Memory B cell (primary cell): ENCODE measurements at places on chromosomes 2 and 18.
A peak's percentile ranks its signal among the peaks of the same experiment; 100 is the strongest.

DNA sequence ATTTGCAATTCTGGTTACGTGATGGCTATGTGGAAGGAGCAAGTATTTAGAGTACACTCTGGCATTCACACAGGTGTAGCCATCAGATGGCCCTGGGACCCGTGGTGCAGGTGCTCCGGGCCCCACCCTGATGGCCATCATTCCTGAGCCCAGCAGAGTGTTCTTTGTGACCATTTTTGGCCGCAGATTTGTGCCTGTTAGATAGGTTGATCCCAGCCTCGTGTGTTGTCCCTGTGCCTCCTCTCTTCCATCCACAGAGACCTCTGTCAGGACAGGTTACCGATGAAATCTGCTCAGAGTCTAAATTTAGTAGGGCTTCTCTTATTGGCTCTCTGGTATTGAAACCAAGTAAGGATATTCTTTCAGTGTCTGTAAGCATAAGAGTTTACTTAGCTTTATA, 33.9 kb downstream of the MAPRE2 start:
- no peak for DNase-seq

GRCh38 chr18:68848242-68848641, 50.4 kb downstream of the CCDC102B start:
- no peak for DNase-seq

DNA sequence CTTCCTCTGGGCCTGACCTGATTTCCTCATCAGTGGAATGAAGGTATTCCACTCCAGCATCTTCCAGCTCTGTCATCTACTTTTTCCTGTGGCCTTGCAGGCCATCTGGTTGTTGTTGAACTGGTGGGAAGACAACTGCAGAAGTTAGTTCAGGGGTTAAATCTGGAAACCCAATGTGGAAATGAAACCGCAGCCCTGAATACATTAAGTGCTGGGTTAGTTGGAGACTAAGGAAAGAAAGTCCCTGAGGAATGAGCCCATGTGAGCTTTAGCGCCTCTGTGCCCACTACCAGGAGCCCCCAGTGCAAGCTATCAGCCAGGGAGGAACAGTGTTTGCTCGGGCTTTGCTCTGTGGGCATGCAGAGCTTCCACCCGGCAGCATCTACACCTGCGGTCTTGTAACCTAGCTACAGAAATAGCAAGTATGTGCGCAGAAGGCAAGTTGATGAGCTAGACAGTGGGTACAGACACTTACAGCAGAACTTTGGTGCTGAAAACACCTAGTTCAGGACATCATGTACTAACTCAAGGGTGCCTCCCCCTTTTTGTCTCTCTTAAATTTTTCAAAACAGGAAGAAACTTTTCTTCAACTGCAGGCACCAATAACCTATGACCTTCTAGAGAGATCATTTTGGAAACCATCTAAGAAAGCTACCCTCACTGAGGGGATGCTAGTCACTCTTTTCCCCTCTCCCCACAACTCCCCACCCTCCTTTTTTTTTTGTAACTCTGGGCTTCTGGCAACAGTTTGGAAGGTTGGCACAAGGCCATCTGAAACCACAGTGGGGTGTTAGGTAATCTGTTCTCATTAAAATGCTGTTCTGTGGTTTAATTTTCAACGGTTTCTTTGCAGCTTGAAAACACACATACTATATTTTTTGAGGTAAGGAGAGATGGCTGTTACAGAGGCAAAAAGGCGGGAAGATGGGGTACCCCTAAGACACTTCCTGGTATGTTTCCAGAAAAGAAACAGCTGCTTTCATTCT, 18.3 kb upstream of the CXCR4 start:
- peak; percentile 71 for DNase-seq

GRCh38 chr2:31191931-31192330, 25.4 kb downstream of the CAPN14 start:
- no peak for DNase-seq

GRCh38 chr18:47752796-47753645, 177.4 kb downstream of the SMAD2 start:
- DNase-seq, result no peak

GRCh38 chr2:235779444-235779896, 285.6 kb downstream of the AGAP1 start:
- DNase-seq, result peak; percentile 30

- no peak for DNase-seq
These were observed 28.0 kb downstream of the UBE2E3 start for GRCh38 chr2:181008407-181008806.

DNA sequence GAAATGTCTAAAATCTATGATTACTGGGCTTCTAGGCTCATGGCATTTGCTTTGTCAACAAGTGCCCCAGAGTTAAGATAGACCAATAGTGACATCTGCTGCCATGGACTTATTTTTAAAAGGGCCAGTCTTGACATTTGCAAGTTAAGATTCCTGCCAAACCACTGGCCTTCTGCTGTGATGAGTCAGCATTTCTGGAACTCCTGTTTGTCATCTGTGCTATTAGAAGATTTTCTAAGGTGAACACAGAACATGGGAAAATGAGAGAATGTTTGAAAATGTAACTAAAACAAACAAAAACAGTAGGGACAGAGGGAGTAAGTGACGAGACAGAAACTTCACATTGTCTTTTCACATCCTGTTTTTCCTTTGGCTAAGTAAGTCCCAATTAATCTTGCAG, 93.7 kb upstream of the WDR75 start:
- DNase-seq, result no peak

GRCh38 chr2:227383686-227384085, 4.1 kb downstream of the SCYGR1 start:
- DNase-seq, result no peak

DNA sequence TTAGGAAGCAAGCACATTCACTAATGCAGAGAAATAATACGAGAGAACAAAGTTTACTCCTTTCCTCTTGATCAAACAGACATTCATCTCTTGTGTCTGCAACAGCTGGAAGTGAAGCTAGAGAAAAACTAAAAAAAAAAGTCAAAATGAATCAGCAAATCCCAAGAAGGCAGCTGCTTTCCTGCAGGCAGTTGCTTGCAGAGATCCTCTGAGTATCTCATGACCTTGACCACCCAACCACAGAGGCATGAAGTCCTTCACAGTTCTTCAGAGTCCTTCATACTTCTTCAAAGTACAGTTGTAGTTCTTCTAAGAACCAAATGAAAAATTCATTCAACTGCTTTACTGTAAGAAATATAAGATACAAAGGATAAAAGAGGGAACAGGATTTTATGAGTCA, 97.2 kb upstream of the ACVR1C start:
- DNase-seq, result no peak

GRCh38 chr2:239028253-239028619, 180.4 kb downstream of the TWIST2 start:
- DNase-seq, result no peak

DNA sequence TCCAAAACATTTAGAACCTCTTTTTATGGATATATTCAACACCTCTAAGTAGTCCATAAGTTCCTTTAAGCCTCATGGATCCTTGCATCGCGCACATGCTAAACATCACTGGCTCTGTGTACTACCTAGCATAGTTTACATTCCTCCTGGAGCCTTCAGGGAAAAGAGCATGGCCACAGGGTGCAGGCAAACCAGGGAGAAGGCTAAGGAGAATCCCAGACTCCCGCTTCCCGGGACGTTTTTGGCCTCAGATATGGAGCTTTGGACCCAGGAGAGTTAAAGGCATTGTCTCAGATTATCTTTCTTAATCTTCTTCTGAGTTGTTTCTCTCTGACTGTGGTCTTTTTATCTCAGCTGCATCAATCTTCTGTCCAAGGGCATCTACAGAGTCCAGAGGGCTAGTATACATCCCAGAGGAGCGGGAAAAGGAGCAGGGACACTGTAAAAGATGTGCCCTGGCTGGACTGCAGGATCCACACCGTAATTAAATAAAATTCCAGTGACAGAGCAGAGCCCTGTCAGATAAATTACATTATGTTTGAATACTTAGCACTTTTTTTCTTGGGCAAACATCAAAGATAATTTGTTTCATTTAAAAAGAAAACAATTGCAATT, 36.9 kb downstream of the RIT2 start:
- no peak for DNase-seq
